Stimulated activated CD8-positive, alpha-beta memory T cell treated with anti-CD3 and anti-CD28 coated beads, Interleukin-7, amount 100 ng/mL, for 4 hours (primary cell): ENCODE measurements at places on chromosomes 11 and 22.
A peak's percentile ranks its signal among the peaks of the same experiment; 100 is the strongest.

GRCh38 chr11:119599864-119600541 is 129.0 kb downstream of the NECTIN1 start:
- DNase-seq = no peak

GRCh38 chr11:19903620-19904069 is 191.0 kb downstream of the NAV2 start:
- DNase-seq = no peak

GRCh38 chr22:44581096-44581435 is 83.0 kb upstream of the RTL6 start:
- DNase-seq = no peak

GRCh38 chr11:63490551-63491239 is at the start of gene PLAAT5:
Gene PLAAT5, minus strand, starts transcription at chr11:63491167. Its CDS starts 133 bp downstream, at chr11:63491034.
- peak; percentile 15 for DNase-seq

GRCh38 chr22:23685205-23685784 is 5.5 kb upstream of the RGL4 start:
- no peak for DNase-seq

DNA sequence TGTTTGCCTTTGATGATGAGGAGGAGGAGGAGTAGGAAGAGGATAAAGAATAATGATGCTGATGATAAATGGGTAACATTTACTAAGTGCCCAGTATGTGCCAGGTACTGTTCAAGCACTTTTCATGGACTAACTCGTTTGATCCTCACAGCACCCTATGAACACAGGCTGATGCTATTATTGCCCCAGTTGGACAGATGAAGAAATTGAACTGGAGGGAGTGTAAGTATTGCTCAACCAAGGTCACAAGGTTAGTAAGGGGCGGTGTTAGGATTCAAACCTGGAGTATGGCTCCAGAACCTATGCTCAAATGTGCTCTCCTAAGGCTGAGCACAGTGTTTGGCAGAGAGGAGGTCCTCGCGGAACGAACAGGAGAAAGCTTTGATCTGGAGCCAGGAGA is 78.6 kb downstream of the SYN3 start:
- no peak for DNase-seq

- no peak for DNase-seq
These were observed 149.1 kb downstream of the SHANK2 start for GRCh38 chr11:71103266-71103665.

DNA sequence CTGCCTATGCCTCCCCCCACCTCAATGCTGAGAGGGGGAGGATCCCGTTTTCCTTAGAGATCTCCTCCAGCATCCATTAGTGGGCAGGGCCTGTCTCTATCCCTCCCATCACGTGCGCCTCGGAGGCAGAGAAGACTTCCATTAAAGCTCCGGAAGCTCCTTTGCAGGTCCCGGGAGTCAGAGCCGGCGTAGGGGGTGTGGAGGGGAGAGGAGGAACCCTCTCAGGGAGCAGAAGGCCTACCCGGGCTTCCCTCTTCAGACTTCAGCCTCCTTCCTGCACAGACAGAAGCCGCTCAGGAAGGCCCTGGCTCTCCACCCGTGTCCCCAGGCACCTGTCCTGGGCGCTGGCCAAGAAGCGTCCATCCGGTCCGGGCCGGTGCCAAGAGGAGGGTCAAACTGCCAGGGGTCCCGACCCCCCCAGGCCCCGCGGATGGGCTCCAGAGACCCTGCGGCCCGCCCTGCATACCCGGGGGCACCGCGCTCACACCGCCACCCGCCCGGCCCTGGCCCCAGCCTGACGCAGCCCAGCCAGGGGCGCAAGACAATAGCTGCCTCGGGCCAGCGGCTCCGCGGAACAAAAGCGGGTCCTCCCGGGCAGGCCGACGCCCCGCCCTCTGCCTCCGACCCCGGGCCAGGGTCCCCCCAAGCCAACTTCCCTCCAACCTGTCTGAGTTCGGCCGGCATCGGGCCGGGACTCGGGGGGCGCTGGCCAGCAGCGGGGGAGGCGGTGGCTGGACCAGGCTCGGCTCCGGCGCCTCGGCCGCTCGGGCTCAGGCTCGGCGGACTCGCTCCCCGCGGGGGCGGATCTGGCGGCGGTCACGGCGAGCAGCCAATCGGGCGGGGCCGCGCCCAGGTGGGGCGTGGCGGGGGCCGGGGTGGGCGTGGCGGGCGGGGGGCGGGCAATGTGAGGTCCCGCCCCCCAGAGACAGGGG is 29.9 kb downstream of the ARVCF start:
- DNase-seq = no peak

DNA sequence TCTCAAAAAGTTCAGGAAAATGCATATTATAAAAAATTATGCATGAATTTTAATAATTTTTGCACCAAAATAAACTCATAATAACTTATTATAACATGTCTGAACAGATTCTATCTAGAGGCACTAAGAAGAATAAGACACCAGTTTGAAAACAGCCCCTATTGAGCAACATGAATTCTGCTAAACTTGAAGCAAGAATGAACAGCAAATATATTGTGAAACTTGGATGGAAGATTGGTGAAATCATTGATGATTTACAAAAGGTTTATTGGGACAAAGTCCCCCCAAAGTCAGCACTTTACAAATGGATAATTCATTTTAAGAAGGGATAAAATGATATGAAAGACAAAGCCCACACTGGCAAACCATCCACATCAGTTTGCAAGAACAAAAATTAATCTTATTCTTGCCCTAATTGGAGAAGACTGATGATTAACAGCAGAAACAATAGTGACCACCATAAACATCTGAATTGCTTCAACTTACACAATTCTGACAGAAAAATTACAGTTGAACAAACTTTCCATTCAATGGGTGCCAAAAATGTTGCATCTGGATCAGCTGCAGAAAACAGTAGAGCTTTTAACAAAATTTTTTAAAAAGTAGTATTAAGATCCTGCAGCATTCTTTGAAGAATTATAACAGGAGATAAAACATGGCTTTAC is 257.5 kb upstream of the FAT3 start:
- no peak for DNase-seq

GRCh38 chr22:43449205-43449830 is 37.5 kb downstream of the MPPED1 start:
- DNase-seq = no peak
